LoVo (cell line): ENCODE measurements at places on chromosomes 5 and 9.
A peak's percentile ranks its signal among the peaks of the same experiment; 100 is the strongest.

- no peak for DNase-seq
These were observed 195.8 kb downstream of the SREK1 start for GRCh38 chr5:66339896-66340295.

DNA sequence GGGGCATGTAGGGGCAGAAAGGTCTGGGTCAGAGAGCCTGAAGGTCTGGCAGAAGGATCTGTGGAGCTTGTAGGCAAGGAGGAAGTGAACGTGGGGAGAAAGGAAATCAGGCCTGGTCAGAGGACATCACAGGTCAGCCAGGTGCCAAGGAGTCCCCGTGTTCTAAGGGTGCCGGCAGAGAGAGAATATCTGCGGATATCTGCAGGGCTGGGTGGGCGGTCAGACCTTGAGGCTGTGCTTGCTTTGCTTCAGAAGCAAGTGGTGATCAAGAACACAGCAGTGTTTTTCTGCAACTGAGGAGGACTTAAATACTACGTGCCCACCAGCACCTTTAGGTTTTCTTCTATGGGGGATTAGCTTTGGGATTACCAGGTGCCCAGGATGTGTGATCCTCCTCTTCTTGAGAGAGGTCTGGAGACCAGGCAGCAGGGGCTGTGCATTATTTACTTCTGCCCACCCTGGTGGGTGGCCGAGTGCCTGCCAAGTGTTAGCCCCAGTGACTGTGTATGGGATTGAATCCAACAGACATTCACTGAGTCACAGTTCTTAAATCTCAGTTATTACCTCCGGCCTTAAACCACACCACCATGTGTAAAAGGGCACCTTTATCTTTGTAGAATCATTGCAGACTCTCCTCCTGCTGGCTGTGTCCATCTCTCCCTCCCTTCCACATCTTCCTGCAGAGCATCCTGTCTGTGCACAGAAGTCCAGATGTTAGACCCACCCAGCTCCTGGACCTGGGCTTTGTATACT is 12.5 kb upstream of the SHB start:
- no peak for DNase-seq

- no peak for DNase-seq
These were observed 19.7 kb upstream of the HSDL2 start for GRCh38 chr9:112360047-112360804.

- DNase-seq: no peak
These were observed 295.3 kb upstream of the IRX4 start for GRCh38 chr5:2178071-2178477.

DNA sequence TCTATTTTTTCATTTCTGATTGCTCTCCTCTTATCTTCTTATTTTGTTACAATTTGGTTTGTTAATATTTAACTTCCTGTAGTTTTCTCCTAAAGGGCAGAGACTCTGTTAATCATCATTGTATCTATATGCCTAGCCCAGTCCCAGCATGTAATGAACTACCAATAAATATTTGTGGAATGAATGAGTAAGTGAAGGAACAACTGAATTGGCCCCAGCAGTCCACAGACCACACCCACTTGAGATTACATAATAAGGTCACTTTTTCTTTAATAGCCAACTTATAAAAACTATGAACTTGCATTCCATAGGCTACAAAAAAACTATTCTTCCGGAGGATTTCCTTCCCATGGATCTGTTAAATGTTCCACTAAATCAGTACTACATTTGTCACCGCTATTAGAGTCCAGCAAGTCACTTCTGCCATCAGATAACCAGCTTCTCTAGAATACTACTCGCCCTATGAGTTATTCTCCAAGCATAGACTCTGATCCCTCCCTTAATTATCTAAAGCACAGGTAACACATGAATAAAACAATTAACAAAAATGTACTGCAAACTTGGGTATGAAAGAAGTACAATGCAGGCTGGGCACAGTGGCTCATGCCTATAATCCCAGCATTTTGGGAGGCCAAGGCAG is 27.5 kb upstream of the TNPO1 start:
- peak; percentile 77 for DNase-seq

DNA sequence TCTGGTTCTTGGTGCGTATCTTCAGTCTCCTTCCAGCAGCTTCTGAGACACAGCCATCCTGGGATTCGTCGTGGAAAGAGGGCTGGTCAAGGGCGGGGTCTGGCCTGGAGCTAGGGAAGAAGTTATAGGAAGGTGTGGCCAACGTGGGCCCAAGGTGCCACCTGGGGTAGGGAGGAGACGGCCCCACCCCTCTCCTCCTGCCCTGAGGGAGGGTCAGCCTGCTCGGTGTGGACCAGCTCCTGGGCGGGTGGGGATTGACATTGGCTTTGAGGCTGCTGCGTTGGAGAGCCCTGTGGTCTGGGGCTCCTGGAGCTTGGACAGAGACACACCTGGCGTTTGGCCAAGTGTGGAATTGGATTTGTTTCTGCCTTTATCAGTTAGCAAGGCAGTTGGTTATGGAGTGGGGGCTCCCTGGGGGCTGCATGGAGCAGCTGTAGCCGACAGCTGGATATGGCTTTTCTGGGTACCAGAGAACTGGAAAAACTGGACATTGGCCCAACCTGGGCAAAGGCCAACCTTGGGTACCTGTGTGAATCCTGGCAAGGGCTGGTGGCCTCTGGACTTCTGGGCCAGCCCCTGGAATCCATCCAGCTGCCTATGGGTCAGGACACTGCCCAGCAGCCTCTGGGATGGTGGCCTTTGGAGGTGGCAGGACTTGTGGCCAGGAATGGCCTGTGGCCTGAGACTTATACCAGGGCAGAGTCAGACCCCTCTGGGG is 75.7 kb upstream of the PPP1R26 start:
- no peak for DNase-seq

GRCh38 chr9:71928376-71928775 is 16.9 kb downstream of the C9orf85 start:
- DNase-seq: no peak

DNA sequence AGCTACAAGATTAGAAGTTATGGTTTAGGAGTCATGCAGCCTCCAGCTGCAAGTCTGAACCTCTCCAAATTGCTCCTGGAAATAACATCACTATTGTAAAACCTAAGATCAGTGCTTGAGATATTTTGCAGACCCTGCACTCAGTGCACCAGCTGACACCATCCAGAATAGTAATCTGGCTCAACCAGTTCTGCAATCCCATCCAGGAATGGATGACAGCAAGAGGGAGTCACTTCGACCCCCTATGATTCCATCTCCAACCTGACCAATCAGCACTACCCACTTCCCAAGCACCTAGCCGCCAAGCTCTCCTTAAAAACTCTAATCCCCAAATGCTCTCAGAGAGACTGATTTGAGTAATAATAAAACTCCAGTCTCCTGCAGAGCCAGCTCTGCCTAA is 37.9 kb upstream of the NR4A3 start:
- no peak for DNase-seq

- DNase-seq: no peak
These were observed 105.2 kb upstream of the PRR16 start for GRCh38 chr5:120358949-120359348.

DNA sequence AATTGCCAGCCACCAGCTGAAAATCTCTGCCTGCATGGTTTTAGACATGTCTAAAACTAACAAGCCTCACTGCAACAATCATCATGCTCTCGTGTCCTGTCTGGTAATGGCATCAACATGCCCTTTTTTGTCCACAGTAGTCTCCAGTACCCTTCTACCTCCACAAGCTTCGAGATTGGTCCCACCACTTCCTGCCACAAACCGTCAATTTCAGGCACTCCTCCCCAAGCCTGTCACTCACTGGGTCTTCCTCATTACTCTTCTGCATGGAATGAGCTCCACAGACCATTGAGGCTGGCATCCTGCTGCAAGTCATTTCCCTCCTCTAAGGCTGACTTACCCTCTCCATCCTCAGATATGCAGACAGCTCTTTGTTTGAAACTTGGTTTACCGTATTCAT is 9.0 kb downstream of the LPAR1 start:
- DNase-seq: no peak

- DNase-seq: no peak
These were observed 299.2 kb upstream of the NMUR2 start for GRCh38 chr5:152704286-152704685.

DNA sequence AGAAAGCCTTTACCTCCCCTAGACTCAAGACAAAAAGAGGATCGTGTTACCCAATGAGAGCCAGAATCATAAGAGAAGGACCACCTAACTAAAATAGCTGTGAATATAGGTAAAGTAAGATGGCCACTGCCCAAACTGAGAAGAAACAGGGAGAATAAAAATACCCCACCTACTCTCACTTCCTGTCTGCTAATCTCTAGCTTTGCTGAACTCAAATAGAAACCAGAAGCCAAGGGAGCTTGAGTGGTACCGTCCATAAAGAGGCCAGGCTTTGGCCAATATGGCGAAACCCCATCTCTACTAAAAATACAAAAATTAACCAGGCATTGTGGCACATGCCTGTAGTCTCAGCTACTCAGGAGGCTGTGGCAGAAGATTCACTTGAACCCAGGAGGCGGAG is 123.0 kb upstream of the FST start:
- no peak for DNase-seq

GRCh38 chr9:138073408-138073807 is 195.8 kb downstream of the CACNA1B start:
- DNase-seq: no peak

DNA sequence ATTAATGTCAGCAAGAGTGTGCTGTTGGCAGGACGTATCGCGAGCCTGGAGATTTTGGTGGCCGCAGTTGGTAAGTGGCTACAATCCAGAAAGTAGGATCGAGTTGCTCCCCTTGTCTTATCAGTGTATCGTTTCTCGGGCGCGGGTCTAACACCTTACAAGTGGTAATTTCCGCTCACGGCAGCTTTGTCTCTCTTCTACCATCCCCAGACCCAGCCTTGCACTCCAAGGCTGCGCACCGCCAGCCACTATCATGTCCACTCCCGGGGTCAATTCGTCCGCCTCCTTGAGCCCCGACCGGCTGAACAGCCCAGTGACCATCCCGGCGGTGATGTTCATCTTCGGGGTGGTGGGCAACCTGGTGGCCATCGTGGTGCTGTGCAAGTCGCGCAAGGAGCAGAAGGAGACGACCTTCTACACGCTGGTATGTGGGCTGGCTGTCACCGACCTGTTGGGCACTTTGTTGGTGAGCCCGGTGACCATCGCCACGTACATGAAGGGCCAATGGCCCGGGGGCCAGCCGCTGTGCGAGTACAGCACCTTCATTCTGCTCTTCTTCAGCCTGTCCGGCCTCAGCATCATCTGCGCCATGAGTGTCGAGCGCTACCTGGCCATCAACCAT is 1.1 kb downstream of the PTGER4 start:
- DNase-seq: no peak

GRCh38 chr9:32424616-32425015 is 40.2 kb downstream of the ACO1 start:
- no peak for DNase-seq

- no peak for DNase-seq
These were observed 100.4 kb upstream of the SEMA6A start for GRCh38 chr5:116674881-116675625.

- DNase-seq: no peak
These were observed 76.7 kb downstream of the ARSB start for GRCh38 chr5:78908173-78909061.

GRCh38 chr5:994821-995220 is 13.8 kb upstream of the NKD2 start:
- DNase-seq: no peak

GRCh38 chr5:145697251-145697990 is 137.7 kb downstream of the PRELID2 start:
- DNase-seq: peak; percentile 46

DNA sequence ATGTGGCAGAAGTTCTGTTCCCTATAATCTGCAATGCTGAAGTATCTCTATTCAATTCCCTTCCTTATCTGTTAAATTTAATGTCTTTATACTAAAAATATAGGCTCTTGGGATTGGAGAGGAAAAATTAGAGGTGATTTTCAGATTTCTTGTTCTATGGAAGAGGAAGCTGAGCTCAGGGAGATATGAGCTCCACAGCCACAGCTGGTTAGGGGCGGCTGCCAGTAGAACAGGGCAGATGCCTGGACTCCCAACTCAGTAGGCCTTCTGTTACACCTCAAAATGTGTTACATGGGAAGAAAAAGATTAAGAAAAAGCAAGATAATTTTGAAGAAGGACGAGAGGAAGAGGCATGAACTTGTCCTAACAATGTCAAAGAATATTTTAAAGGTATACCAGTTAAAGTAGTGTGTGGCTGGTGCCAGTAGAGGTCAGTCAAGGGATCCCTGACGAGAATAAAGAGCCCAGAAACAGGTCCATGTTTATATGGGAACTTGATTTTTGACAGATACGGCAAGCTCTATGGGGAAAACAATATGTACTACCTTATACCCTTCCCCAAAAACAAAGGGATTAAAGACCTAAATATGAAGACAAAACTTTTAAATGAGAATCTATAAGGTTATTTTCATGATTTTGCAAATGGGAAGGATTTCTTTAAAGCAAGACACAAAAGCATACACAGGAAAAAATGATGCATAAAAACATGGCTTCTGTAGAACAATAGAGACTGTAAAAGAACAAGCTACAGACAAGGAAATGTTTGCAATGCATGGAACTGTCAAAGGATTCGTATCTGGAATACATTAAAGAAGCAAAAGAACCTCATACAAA is 28.7 kb downstream of the DNAJC21 start:
- DNase-seq: peak; percentile 18

GRCh38 chr5:171906703-171907590 is 99.5 kb downstream of the FBXW11 start:
- DNase-seq: no peak

GRCh38 chr5:4802044-4802443 is 338.1 kb upstream of the ADAMTS16 start:
- no peak for DNase-seq

- DNase-seq: no peak
These were observed 56.4 kb upstream of the NEURL1B start for GRCh38 chr5:172584638-172585037.

DNA sequence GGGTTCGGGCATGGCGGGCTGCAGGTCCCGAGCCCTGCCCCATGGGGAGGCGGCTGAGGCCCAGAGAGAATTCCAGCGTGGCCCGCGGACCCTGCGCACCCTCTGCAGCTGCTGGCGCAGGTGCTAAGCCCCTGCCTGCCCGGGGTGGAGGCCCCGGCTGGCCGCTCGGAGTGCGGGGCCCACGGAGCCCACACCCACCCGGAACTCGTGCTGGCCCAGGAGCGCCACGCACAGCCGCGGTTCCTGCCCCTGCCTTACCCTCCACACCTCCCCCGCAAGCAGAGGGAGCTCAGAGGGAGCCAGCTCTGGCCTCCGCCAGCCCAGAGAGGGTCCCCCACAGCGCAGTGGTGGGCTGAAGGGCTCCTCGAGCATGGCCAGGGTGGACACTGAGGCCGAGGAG is 75.3 kb downstream of the MRPS30 start:
- DNase-seq: no peak
